Stimulated activated CD8-positive, alpha-beta memory T cell treated with anti-CD3 and anti-CD28 coated beads, Interleukin-7, amount 100 ng/mL, for 1 hour (primary cell): ENCODE measurements at places on chromosomes 3 and 15.

DNA sequence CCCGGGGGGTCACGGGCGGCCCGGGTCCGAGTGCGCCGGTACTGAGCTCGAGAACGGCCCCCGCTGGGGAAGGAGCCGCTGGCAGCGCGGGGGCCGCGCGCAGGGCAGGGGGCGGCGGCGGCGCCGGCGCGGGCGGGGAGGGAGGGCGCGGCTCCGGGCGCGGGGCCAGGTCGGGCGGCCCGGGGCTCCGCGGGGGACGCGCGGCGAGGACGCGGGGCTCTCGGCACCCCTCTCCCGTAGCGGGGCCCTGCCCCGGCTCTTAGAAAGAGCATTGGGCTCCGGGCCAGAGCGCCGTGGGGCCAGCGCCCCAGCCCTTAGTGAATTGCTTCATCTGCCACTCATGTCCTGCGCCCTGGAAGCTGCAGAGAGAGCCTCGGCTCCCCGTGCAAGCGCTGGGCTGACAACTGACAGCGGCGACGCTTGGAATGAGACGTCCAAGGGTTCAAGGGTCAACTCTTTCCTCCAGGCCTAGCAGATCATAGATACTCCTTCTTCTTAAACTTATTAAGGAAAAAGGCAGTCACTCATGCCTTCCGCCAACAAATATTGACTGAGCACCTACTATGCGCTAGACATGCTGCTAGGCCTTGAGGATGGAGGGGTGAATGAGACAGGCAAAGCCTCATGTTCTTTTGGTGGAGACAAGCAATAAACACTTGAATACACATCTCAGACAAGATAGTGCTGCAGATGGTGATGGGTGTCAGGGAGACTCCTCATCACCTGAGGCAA lies 140.8 kb downstream of the SMAD6 start:
- DNase-seq: no peak

- no peak for DNase-seq
Measured at GRCh38 chr15:99424978-99425656, 140.7 kb upstream of the MEF2A start.

DNA sequence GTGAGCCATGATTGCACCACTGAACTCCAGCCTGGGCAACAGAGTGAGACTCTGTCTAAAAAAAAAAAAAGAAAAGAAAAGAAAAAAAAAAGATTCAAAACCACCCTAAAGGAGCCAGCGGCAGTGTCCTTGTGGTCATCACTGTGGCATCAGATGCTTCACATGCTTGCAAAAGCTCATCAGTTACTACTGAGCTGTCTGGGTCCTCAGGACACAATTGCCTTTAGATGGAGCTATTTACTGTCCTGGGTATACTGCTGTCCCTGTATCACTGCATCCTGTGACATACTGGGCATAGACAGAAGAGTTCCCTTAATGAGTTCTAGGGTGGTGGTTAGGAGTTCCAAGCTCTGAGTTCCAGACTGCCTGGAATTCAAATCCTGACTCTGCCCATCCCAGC lies 85.8 kb downstream of the LINGO1 start:
- DNase-seq: no peak

DNA sequence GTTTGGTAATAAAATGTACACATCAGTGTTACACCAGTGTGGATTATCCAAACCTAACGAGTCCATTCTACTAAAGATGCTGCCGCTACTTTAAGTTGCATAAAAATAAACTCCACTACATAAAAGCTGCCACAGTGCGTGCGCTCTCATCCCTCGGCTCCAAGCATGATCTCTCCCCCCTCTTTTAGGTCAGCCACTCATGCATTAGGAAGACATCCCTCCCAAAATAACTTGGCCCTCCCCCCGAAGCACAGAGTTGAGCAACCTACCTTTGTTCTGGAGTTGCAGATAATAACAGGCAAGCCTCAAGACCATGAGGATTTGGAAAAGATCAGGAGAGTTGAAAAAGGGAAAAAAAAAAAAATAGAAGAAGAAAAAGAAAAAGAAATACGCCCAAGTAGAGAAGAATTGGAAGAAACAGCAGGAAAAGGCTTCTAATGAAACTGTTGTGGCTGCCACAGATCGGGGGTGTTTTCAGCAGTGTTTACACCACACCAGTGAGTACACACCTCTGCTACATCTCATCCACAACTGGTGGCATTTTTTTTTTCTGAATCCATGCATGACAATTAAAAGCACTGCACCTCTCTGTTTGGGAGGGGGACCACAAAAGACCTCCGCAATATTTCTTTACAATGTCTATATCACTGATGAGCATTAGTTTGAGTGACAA lies 339.2 kb downstream of the FOXP1 start:
- DNase-seq: no peak

DNA sequence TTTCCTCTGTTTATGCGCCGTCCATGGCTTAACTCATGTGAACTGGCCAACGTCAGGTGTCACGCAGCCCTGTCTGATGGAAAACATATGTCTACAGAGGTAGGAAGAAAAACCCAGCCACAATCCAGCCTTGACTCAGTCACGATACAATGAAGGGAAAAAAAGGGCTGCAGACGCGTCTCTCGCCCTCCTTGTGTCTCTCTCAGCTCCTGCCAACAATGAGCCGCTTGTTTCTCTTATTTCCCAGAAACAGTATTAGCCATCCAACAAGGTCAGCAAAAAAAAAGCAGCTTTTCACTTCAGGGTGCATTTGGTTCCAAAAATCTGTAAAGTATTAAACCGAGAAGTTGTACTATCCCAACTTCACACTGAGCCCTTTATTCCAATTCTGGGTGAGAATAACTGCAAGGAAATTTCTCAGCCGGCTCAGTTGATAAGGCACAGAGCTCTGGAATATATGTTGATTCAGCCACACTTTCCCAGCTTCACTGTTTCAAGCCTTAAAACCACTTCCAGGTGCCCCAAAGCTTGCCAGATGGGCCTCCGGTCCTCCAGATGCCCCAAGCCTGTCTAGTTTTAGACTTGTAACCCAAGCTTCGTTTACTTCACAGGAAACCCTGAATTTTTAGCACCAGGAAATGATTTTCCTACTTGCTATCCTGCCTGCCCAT lies 79.4 kb downstream of the TM4SF4 start:
- no peak for DNase-seq

GRCh38 chr3:10548992-10549391 lies 43.6 kb upstream of the ATP2B2 start:
- no peak for DNase-seq

DNA sequence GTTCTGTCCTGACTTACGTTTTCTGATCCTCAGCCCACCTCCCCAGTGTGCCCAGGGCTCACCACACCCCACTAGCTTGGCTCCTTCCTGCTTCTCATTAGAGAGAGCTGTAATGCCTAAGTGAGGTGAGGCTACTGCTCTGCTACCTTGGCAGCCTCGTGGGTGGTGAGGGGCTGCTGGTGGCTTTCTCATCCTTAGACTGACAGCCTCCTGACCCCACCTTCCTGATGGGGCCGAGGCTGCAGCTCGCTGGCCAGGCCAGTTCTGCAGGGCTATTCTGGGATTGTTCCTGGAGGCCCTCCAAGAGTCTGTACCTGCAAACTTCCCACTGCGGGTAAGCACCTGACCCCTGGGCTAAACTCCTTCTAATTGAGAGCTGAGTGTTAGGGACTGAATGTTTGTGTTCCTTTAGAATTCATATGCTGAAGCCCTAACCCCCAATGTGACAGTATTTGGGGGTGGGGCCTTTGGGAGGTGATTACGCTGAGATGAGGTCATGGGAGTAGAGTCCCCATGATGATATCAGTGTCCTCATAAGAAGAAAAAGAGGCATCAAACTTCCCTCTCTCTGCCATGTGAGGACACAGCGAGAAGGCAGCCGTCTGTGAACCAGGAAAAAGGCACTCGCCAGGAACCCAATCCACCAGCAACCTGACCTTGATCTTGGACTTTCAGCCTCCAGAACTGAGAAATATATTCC lies 38.1 kb upstream of the IQSEC1 start:
- DNase-seq: no peak
